ENCODE measurements at places on chromosomes 6 and 20.

- no peak for DNase-seq
These were observed 61.7 kb upstream of the NOX3 start for GRCh38 chr6:155517294-155517693.

DNA sequence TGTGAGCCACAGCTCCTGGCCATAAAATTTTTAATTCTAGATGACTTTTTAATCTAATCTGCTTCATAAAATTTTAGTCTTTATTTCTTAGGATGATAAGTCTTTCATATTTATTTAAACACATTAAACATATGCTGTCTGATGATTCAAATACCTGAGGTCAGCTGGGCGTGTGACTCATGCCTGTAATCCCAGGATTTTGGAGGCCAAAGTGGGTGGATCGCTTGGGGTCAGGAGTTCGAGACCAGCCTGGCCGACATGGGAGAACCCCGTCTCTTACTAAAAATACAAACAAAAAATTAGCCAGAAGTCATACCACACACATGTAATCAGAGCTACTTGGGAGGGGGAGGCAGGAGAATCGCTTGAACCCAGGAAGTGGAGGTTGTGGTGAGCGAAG is 53.1 kb downstream of the RBM24 start:
- no peak for DNase-seq

DNA sequence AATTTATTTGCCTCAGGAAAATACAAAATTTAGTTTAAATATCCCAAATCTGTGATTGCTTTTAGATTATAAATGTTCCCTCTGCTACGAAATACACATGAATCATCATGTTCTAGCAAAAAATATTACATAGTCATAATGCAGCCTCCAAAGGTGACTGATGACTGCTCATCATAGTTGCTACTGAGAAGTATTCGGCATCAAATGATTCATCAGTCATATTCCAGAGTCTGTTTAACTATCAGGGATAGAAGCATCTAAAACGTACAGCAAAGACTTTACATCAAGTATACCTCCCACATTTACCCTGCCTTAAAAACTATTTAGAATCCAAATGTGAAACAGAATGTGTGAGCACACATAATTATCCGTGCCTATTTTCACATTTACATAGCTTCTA is 626.0 kb downstream of the CDH26 start:
- DNase-seq, result no peak

DNA sequence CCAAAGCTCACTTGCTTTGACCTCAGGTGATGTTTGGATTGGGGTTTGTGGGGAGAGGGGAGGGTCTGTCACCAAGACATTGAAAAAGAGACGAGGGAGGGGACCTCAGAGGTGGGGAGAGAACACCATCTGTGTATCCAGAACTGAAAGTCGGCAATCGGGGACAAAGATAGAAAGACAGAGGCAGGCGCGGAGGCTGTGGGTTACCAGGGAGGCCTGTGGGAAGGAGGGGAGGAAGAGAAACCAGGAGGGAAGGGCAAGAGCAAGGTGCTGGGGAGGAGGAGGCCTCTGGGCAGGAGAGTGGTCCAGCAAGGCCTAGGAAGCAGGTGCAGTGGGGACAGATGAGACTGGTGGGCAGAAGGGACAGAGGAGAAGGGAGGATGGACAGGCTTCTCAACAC is 211.2 kb downstream of the CDC5L start:
- DNase-seq, result no peak

DNA sequence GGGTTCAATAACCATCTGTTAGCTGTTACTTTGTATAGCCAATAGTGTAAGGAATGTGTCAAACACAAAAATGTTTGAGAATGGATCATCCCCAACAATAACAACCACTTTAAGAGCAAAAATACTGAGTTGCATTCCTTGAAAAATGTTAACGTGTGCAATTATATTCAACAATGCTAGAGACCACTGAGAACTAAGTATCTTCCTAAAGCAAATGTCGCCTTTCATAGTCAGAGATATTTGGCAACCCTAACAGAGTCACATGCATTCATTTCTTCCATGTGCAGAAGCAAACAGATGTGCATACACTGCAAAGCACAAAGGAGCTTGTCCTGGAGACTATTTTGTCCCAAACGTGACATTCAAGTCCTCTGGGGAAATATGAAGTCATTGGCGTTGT is 448.6 kb downstream of the GJA1 start:
- no peak for DNase-seq

GRCh38 chr6:27388293-27389197 is at the start of gene ZNF391:
ZNF391 (plus strand) TSS chr6:27388759; CDS start chr6:27400371, 11,612 bp downstream.
- DNase-seq, result peak; percentile 81

DNA sequence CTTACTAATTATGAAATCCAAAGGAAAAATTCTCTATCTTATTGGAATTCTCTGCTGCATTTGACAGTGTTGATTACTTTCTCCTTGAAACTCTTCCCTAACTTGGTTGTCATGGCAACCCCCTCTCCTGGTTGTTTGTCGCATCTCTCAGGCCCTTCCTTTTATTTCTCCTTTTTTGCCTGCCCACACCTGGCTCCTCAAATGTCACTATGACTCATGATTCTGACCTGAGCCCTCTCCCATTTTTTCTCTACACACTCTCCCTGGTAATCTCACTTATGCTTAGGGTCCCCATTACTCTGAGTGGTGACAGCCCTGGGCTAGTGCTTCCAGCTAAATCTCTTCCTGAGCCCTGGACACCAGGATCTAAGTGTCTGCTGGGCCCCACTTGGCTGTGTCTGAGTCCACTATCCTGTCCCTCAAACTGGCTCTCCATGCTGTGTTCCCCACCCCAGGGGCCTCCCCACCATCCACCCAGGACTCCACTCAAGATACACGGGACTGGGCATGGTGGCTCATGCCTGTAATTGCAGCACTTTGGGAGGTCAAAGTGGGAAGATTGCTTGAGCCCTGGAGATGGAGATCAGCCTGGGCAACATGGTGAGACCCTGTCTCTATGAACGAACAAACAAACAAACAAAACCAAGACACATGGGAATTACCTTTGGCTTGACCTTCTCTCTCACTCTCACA is 16.5 kb upstream of the NNAT start:
- DNase-seq, result no peak

DNA sequence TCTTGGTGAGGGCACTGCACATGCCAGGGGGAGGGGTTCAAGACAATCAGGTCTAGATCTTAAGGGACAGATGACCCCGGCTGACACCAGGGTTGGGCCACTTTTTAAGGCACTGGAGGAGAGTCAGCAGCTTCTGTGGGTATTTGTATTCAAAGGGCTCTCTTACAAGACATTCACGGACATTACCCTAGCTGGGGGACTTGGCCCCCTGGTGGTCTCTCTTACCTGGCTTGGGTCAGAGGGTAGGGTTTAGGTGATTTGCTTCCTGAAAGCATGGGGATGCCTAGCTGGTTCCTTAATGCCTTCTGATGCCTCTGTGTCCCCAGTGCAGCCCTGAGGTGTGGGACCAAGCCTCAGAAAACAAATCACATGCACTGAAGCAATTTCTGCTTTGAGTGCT is 354.7 kb downstream of the CDC5L start:
- no peak for DNase-seq

DNA sequence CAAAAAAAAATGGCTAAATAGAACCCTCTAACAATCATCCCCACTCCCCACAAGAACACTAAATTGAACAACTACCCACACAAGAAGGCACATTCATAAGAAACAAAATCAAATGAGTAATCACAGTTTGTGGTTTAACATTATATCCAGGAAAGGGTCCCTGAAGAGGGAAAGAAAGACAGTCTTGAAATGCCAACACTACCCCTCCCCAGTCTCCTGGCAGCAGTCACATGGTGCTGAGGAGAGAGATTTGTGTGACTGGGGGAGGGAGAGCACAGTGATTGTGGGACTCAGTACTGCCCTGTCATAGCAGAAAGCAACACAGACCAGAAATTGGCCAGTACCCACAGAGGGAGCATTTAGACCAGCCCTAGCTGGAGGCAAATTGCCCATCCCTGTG is 443.7 kb upstream of the BTBD3 start:
- no peak for DNase-seq

- DNase-seq, result peak; percentile 75
These were observed 50.7 kb upstream of the CD83 start for GRCh38 chr6:14066782-14067406.

DNA sequence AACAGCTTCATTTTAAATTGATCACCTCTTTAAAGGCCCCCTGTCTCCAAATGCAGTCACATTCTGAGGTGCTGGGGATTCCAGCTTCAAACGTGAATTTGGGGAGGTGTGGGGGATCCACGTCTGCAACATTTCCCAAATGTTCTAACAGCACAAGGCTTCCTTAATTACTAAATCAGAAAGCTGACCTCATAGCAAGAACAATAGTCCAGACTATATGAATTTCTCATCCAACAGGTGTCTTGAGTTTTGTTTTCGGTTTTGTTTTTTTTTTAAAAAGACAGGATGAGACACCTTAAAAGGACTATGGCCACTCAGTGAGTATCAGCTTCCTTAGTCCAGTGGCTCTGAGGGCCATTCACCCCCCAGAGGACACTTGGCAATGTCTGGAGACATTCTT is 11.5 kb downstream of the ATP9A start:
- no peak for DNase-seq

GRCh38 chr20:64113444-64113775 is 6.0 kb upstream of the NPBWR2 start:
- DNase-seq, result no peak

- DNase-seq, result no peak
These were observed 8.5 kb downstream of the SYNGAP1 start for GRCh38 chr6:33428224-33428965.

- DNase-seq, result no peak
These were observed 85.8 kb downstream of the BCAS1 start for GRCh38 chr20:53984356-53985149.

GRCh38 chr20:23235173-23236027 is 115.2 kb upstream of the NXT1 start:
- DNase-seq, result peak; percentile 31

DNA sequence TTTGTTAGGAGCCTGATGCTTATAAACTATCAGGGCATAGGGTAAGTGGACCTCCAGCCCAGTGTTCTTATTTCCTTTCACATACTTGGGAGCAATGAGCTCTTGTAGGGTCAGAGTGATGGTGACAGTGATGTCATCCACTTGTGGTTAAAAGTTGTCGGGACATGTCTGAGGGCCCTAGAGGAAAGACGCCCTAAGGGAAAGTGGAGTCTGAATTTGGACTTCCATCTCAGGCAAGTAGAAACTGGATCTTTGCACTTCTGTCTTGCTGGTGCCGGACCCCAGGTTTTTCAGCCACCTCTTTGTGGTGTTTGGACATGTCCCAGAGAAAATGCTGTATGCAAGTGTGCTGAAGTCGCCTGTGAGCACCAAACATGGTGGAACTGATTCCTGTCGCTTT is 900.5 kb downstream of the C6orf118 start:
- DNase-seq, result no peak

DNA sequence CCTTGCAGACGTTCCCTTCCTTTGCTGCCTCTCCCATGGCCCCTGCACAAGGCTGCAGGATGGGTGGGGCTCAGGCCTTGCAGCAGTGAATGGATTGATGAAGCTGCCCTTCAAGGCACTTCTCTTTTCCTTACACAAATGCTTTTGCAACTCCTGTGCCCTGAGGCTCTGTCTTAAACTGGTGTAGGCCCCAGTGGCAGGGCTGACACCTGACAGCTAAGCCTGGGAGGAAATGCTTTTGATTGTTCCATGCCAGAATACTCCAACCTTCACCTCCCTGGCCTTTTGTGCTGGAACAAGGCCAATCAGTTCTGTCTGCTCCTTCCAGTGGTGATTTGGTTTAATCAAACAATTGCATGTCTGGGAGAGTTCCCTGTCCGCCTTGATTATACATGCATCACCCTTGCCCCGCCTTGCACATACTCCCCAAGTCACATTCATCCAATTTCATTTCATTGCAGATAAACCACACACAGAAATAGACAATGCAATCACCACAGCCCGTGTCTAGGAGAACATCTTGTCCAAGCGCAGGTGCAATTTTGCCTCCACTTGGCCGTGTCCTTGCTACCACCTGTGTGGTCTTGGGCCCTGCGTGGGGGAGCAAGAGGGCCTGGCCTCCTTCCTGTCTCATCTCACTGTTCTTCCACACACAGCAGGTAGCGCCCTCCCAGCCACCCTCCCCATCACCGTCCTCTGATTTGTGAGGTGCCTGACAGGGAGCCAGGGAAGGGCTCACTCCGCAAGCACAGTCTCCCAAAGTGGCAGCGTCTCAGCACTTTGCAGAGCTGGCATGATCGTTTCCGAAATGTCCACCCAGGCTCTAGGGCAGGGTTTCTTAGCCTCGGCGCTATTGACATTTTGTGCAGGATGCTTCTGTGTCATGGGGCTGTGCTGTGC is 120.4 kb downstream of the CDH26 start:
- no peak for DNase-seq

- DNase-seq, result no peak
These were observed 91.4 kb upstream of the DEFB112 start for GRCh38 chr6:50141100-50141499.

GRCh38 chr6:16985513-16986284 is 116.2 kb upstream of the STMND1 start:
- no peak for DNase-seq

DNA sequence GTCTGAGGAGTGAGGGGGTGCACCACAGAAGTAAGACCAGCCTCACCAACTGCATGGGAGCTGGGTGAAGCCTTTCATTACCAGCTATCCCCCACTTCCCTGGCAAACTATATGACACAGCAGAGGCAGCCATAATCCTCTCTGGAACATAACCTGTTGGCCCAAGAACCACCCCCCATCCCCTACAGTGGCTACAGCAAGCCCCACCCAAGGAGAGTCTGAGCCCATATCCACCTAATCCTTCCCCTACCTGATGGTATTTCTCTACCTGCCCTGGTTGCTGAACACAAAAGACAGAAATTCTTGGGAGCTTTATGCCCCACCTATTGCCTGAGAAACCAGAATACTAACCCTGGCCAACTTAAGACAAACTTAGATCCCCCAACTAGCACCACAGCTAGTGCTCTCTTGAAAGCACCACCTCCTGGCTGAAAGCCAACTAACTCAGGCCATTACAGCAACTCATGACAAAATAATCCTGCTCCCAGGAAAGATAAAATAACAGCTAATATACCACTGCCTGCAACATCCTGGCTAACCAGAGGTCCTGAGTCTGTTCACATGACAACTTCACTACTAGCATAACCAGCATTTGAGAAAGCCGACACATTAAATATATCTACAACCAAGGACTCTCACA is 11.2 kb downstream of the RNGTT start:
- no peak for DNase-seq

GRCh38 chr6:158688860-158689259 is 39.0 kb downstream of the SYTL3 start:
- DNase-seq, result no peak

DNA sequence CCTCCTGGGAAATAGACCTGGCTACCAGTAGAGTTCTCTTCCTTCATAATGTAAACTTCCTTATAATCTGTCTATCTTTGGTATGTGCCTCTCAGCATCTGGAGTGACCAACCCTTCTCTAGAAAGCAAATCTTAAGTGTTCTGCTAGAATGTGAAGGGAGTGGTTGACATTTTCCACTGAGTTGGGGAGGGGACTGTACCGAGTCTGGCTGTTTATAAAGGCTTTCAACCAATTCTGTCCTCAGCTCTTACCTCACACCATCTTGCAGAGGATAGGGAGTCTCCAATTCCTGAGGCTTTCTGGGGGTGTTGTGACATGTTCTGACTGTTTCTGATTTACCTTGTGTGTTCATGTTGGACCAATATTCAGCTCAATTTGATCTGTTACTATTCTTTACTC is 39.6 kb downstream of the FAM217A start:
- no peak for DNase-seq

All from left kidney (tissue), 8 donors.